ENCODE measurements at places on chromosomes 7 and 10. TPM values are rescaled to one million over a fixed set of nuclear protein-coding genes. Genes with fewer than 3 reads are reported as not detected.

Gene OPN4
- total RNA-seq = not detected

Gene NEUROG3
- not detected for total RNA-seq

Gene NODAL
- total RNA-seq = not detected

Gene CCDC3
- under 0.01 TPM for total RNA-seq

Gene ZNF804B
- not detected for total RNA-seq

Gene FAM25C
- total RNA-seq = not detected

Gene PAPSS2
- total RNA-seq = 218 TPM

Gene REEP3
- total RNA-seq = 42.9 TPM

Gene MCM10
- 2.0 TPM for total RNA-seq

Gene CPED1
- 2.8 TPM for total RNA-seq

Gene OR2A12
- not detected for total RNA-seq

Data from dermis lymphatic vessel endothelial cell (primary cell).